HTR-8/SVneo (cell line): ENCODE measurements at places on chromosomes 13 and 19.

DNA sequence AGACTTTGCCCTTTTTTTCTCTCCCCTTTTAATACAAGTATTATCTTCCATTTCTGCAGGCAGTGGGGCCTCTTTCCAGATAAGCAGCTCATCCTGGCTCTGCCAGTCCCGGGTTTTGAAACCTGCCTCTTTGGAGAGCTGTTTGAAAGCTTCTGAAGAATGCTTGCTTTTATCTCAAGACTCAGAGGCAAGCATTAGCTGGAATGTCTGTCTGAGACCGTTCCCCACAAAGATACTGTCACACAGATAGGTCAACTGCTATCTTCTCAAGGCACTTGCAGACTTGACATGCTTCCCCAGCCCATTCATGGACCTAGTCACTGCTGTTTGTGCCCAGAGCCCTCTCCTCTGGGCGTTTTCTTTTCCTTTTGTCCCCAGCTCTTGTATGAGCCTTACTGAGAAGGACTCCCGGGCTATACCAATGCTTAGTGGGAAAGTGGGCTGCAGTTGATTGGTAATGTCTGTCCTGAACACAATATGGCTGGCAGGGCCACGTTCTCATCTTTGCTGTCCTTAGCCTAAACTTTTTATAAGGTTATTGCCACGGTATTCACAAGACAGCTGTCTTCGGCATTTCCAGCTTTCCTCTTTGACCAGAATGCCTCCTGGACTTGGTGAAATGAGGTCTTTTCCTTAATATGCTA lies 13.4 kb downstream of the SERP2 start:
- no peak for DNase-seq

- DNase-seq: no peak
These were observed 812.8 kb upstream of the SLC10A2 start for GRCh38 chr13:103878891-103879605.

DNA sequence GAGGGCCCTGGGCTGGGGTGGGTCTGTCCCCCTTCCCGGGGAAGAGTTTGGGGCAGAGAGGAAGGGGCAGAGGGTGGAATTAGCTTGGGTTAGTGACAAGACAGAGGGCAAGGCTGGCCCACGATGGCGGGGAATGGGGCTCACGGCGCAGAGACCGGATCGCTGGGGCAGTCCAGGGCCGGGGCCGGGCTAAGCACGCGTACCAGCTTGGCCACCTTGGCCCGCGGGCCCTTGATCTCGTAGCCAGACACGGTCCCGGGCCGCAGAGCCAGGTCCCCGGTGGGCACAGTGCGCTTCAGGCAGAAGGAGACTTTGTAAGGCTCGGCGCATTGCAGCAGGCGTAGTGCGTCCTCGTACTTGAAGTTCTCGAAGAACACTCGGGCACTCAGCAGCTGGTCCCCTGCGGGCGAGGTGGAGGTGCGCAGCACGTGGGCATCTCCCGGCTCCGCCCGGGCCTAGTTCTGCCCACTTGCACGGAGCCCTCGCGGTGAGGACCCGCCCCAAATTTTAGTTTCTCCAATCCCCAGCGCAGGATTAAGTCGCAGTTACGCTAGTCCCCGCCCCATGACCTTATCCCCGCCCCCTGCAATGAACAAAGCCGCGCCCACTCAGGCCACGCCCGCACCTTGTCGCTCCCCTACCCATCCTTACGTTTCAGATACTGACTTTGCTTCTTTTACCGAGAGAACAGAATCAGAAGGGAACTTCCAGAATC lies 8.6 kb upstream of the HIPK4 start:
- DNase-seq: no peak

DNA sequence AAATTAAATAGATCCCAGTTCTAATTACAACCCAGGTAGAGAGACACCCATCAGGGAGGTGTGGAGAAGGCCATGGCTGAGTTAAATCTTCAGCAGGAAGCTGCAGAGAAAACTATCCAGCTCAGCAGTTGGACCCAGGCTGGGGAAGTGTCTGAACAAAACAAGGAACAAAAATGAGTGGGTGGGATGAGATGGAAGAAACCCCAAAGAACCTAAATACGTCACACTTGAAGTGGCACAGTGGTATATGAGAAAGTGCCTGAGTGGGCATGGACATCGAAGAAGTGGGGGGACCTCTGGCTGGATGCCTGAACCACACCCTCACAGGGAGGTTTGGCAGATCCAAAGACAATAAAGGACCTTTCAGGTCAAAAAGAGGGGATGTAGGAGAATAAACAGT lies 3.5 kb upstream of the EPHX3 start:
- DNase-seq: no peak

DNA sequence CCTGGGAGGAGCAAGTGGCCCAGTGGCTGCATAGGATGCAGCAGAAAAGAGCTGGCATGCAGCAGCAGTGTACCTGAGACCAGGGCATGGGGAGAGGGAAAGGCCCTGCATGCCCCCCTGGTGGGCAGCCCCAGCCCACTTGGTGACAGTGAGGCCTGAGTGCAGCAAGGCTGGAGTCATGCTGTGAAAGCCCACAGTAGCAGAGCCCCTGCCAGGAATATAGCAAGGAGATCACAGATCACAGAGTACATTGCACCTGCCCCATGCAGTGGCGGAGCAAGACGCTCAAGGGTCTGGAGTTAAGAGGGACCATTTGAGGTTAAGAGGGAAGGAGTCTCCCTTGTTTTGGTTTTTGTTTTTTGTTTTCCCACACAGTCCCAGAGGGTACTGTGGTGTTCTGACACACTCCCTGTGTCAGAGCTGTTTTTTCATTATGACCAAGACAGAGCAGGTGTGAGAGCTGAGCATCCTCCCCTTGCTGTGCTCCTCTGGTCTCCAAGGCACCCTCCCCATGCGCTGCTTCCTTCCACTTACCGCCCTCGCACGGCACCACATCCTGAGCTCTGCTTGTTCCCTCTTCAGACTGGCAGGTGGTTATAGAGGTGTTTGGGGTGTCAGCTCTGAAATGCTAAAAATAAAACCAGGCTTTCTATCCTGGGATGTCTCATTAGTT lies 85.0 kb upstream of the UBL3 start:
- no peak for DNase-seq

GRCh38 chr19:2132731-2133490 lies 18.5 kb downstream of the AP3D1 start:
- no peak for DNase-seq

- DNase-seq: no peak
These were observed 61.0 kb upstream of the F7 start for GRCh38 chr13:113044391-113045114.

DNA sequence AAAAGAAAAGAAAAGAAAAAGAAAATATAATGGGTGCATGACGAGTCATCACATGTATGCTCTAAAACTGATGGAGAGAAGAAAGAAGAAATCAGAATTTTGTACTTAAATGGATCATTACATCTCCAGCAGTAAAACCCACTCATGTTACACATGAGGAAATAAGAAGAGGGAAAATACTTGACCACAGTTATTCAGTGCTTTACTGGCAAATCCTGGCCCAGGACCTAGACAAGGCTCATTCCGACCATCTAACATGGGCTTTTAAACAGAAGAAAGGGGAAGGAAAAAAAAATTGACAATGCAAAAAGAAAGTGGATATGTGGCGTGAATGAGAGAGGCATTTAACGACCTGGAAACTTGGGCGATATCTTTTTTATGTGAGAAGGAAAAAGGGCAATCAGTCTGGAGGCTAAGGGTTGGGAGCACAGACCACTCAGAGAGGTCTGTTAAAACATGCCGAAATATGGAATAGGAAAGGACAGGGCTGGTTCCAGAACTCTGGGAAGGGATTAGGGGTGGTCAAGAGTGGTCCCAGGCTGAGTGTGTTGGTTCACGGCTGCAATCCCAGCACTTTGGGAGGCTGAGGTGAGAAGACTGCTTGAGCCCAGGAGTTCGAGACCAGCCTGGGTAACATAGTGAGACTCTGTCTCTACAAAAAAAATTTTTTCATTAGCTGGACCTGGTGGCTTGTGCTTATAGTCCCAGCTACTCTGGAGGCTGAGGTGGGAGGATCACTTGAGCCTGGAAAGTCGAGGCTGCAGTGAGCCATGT lies 1.6 kb downstream of the SIGLECL1 start:
- DNase-seq: no peak

DNA sequence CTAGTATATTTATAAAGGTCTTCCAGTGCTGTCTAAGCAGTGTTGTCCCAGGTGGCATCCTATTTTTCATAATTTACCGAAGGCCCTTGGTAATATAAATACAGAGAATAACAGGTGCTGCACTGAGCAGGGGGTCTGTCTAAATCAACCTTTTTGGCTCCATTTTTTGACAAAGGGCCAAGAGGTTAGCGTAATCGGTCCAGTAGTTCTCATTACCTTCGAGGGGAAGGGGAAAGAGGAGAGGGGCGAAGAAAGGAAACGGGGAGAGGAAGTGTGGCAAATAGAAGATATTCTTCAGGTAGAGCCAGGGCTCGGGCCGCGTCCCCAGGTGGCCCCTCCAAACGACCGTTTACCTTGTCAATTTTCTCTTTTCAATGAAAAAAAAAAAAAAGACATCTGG lies 749 bp upstream of the PAN3 start:
- DNase-seq: no peak

GRCh38 chr13:27404680-27405079 lies 19.7 kb upstream of the GTF3A start:
- no peak for DNase-seq
